Activated CD4-positive, alpha-beta T cell treated with anti-CD3 and anti-CD28 coated beads, Interleukin-2, amount 50 U/mL, for 48 hours (primary cell): ENCODE measurements at places on chromosomes 7 and 10.

DNA sequence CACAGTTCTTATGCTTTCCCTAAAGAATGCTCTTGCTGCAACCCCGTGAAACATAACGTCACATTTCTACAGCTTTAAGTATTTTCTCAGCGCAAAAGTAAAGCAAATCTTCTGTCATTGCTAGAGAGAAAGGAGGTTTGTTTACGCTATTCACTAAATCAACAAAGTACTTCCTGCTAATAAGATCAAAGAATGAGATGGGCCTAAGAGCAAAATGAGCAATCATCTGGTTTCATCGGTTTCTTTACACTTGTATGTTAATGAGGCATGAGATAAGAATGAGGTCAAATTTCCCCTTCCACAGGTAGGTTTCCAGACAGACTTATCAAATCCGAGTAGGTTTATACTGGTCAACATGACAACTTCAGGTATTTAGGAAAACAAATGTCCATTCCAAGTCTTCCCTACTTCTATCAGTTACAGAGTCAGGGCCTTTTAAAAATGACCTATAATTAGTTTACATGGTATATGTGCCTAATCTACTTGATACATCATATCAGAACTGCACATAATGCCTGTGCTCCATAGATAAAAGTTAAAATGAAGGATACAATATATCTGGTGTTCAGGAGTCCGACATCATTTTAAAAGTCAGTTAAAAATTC is 8.4 kb downstream of the USP6NL start:
- DNase-seq = no peak

DNA sequence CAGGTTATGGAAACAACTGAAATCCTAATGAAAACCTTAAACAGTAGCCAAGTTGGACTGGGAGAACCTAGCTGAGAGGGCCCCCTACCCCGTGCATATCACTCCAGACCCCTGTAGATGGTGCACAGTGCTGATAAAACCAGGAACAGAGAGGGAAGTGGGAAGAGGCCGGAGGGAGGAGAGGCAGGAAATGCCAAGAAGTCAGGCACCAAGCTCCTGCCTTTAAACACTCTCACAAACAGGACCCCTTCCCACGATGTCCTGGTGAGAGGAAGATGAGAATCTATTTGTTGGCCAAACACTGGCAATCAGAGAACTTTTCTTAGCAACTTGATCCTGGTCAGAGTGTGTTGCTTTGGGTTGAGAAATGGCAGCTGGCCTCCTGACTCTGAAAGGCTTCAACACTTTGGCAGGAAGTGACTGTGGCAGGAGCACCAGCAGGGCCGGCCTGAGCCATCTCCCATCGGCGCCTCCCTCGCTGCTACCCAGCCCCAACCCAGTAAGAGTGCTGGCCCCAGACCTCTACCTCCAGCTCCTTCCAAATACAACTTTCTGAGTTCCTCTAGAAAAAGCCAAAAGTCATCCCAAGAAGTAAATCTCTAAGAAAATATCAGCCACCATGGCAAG is 39.5 kb downstream of the GSDME start:
- no peak for DNase-seq

GRCh38 chr7:104089612-104090011 is 100.2 kb upstream of the RELN start:
- no peak for DNase-seq

GRCh38 chr10:55747244-55747643 is 613.8 kb downstream of the ZWINT start:
- no peak for DNase-seq

DNA sequence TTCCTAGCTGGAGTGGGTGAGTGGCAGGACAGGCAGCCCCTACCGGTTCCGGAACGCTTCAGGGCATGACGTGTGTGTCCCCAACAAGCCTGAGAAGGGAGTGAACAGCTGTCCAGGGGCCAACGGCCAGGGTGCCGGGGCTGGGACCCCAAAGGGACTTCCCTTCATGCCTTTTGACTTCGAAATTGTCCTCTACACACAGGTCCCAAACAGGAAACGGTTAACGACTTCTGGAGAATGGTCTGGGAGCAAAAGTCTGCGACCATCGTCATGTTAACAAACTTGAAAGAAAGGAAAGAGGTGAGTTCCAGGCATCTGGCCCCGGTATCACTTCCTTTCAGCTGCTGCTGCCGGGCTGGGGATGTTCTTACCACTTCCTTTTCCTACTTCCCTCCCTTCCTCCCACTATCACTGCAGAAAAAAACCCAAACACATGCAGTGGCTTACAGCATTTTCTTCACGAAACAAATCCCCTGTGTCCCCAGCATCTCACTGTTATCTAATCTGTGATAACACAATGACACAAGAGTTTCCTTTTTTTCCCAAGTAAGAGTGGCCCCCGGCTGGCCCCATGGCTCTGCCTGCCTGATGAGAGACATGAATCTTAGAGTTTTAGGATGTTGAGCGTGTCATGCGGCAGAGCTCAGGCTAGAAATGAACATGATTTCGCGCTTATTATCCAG is 63.2 kb downstream of the MKI67 start:
- peak; percentile 58 for DNase-seq

GRCh38 chr10:3140280-3140679 is 32.3 kb downstream of the PITRM1 start:
- no peak for DNase-seq

DNA sequence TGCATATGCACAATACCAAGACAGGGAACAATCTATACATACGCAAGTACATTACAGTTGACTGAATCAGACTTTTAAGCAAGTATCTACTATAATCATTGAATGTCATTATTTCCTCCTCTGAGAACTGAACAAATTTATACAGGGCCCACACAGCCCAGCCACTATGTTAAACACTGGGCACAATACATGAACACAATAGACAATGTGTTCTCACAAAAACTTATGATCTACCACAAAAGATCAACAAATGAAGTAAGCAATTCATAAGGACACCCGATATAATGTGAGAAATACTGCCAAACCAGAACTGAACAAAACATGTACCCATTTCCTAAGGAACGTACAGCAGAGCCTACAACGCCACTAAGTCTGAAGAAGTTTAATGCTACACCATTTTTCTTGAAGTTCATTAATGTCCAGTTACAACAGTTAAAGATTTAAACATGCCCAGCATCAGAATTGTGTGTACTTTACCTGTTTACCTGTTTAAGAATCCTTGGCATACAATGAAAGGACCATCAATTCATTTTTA is 31.5 kb downstream of the SHTN1 start:
- DNase-seq = no peak
